Left hindlimb (tissue), 1 donor: ENCODE measurements at places on chromosomes 13 and 19.

- no peak for DNase-seq
Measured at GRCh38 chr13:79776531-79777295, 295.8 kb downstream of the NDFIP2 start.

GRCh38 chr13:31639443-31640163 is 99.7 kb upstream of the RXFP2 start:
- DNase-seq: no peak

DNA sequence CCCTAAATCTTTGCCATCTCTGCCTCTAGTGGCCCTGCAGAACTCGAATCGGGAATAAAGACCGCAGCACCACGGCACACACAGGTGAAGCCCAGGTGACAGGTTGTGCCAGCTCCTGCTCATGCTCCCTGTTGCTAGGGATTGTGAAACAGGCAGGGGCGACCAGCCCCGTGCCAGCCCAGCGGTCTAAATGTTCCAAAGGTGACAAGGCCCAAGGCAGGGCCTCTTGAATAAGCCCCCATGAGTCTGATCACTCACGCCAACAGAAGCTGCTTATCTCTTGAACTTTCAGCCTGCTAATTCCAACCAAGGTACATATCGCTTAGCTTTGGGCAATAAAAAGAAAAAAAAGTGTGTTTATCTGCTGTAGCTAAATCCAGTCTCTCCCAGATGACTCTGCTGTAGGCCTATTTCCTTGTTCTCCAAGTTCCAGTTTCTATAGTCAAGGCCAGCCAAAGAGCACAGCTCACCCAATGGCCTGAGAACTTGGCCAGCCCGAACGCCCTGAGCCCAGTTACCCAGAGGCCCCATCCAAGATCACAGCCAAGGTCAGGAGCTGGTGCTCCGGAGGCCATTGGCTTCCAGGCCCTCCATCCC is 191.1 kb upstream of the GPR12 start:
- DNase-seq: no peak

GRCh38 chr19:56069642-56070041 is 51.5 kb downstream of the ZNF787 start:
- DNase-seq: no peak

DNA sequence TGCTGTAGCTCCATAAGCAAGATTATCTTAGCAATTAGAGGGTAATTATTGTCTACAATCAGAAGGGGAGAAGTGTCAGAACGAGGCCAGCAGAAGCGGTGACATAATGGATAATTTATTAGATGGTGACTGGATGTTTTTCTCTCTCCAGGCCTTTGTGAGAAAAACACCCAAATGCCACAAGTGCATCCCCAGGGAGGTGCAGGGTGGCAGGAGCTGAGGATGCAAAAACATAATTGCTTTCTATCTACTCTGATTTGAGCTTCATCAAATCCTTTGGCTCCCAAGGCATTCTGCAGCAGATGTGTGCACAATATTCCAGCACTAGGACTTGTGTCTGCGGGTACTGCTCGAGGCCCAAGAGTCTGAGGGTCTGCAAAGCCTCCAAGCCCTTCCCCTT is 220.1 kb upstream of the SERP2 start:
- DNase-seq: no peak

GRCh38 chr13:73808318-73808717 is 325.9 kb downstream of the KLF12 start:
- no peak for DNase-seq

DNA sequence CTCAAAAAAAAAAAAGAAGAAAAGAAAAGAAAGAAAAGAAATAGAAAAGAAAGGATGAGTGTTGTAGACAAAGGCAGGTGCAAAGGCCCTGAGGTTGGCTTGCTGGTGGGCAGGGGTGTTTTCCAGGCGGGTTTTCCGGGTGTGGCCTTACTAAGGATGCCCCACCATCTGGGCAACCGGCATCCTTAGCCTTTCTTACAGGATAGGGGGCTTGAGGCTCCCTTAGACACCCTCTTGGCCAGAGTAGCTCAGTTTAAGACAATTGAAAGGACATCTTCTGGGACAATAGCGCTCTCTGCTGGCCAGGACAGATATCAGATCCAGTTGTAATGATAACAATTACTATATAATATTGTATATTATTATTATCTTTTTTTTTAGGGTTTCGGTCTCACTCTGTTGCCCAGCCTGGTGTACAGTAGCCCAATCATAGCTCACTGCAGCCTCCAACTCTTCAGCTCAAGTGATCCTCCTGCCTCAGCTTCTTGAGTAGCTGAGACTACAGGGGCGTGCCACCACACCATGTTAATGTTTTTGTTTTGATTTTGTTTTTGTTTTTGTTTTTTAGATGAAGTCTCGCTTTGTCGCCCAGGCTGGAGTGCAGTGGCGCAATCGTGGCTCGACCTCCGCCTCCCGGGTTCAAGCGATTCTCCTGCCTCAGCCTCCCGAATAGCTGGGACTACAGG is 1.4 kb upstream of the QTRT1 start:
- DNase-seq: no peak

DNA sequence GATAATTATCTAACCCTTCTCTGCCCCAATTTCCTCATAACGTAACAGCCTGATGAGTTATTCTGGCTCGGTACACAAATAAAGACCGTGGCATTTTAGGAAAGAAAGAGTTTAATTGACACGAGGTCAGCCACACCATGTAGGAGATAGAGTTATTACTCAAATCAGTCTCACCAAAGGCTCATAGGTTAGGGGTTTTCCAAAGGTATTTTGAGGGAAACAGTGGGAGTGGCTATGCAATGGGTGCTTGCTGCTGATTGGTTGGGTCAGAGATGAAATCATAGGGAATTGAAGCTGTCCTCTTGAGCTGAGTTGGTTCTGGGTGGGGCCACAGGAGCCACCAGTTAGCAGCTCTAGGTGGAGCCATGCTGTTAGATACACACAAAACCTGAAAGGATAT is 137.5 kb downstream of the FREM2 start:
- DNase-seq: no peak

GRCh38 chr19:39432677-39433025 is 3.1 kb downstream of the RPS16 start:
- DNase-seq: no peak

DNA sequence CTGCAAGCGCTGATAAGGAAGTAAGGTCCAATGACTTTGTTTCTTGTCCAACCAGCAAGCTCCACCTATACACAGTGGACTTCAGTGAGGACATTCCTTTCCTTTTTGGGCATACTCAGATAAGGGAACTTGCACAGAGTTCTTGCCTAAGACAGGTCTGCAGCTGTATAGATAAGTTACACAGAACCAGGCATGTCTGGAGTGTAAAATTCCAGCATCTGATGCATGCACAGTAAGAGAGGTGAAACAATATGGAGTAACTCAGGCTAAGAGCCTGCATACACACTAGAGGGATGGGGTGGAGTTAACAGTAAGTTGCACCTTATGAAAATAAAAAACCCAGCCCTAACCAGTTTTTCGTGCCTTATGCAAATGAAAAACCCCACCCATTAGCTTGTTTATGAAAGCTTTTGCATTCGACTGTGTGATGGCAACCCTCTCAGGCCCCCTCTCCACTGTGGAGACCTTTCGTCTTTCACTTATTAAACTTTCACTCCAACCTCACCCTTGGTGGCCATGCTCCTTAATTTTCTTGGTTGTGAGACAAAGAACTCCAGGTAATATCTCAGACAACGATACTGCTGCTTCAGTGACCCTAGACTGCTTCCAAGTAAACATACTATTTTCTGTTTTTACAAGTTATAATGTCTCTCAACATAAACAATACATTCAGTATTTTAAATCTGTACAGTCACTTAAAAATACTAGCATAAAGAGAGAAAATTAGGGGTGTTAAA is 2859.0 kb upstream of the PCDH20 start:
- DNase-seq: no peak

GRCh38 chr19:38655148-38655824 is 7.8 kb downstream of the ACTN4 start:
- no peak for DNase-seq

- no peak for DNase-seq
Measured at GRCh38 chr13:98761126-98761985, 8.9 kb upstream of the SLC15A1 start.

GRCh38 chr13:92838786-92839185 is 387.8 kb upstream of the GPC6 start:
- DNase-seq: no peak

- no peak for DNase-seq
Measured at GRCh38 chr19:8487137-8487851, 15.1 kb downstream of the PRAM1 start.

DNA sequence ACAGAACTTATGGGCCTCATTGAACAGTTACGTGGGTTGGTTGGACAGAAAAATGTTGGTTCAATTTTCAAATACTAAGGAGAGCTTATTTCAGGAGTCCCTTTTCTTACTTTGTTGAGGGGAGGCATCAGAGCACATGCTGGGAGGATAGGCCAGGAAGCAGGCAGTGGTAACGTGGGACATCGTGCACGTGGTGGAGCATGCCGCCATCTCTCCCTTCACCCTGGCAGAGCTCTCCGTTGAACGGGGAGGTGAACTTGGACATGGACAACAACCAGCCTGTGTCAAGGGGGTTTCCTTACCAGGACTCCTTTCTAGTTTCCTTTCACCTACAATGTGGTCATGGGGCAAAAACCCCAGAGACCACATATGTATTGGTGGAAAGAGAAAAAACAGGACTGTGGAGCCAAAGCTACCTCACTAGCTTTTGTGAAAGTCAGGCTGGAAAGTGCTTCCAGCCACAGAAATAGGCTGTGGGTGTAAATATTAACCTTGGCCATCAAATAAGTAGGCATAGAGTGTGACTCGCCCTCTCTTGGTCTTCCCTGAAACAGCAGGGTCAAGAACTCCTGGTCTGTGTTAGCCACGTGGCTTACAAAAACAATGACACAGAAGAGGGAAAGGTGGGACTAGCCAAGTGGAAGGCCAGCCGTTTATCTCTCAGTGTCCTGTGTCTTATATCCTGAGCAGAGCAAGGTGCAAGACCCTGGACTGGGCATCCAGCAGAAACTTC is 14.4 kb downstream of the MICOS13 start:
- no peak for DNase-seq

- no peak for DNase-seq
Measured at GRCh38 chr13:53327680-53328315, 299.2 kb downstream of the OLFM4 start.

DNA sequence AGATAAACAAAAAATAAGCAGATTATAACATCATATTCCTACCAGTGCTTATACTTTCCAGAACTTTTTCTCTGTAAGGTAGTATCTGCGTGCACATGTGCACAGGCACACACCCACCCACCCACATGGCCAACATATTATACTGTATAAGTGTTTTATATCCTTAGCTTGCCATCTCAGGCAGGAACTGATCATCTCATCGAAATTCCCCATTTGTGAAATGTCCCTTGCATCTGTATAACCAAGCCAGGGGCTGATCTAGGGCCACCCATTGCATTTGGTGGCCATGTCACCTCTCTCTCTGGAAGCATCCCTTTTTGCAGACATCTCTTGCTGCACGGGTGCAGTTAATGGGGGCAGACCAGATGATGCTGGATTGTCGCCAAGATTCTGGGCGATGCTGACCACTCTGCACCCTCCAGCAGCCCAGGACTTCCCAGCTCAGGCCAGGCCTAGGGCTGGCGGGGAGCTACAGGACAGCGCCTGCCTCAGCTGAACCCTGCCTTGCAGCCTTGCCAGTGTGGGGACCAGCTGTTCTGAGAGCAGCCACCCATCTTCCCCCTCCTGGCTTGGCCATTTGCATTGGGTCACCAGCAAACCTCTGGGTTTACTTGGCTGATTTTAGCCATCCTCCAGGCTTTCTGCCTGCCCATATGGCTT is 95.9 kb downstream of the SLC7A1 start:
- DNase-seq: no peak

DNA sequence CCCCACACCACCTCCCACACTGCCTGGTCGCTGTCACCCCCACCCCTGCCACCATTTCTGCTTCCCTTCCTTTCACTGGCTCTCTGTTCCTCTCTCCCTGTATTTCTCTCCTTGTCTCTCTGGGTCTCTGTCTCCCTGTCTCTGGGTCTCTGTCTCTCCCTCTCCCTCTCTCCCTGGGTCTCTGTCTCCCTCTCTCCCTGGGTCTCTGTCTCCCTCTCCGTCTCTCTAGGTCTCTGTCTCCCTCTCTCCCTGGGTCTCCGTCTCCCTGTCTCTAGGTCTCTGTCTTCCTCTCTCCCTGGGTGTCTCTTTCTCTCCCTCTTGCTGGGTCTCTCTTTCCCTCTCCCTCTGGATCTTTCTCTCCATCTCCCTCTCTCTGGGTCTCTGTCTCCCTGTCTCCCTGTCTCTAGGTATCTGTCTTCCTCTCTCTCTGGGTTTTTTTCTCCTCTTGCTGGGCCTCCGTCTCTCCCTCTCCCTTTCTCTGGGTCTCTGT is 21.6 kb downstream of the KLHL26 start:
- no peak for DNase-seq

DNA sequence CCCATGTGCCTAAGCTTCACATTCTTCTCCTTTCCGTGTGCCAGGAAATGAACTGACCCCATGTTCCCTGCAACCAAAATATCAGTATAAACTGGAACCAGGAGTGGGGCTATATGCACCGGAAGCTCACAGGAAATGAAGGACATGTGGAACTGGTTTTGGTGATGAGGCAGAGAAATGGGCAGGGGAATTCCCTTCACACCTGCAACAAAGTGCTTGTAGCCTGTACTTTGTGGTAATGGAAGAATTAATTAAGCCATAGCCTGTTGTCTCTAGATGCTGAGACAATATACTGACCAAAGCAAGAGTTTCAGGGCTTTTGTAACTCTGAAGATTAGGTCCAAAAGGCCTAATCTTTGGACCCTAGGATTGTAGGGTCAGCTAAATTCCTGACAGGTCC is 15.5 kb upstream of the UGGT2 start:
- DNase-seq: no peak

GRCh38 chr13:42266473-42266872 is 5.5 kb upstream of the AKAP11 start:
- no peak for DNase-seq

GRCh38 chr19:3145909-3146676 is 10.3 kb downstream of the GNA15 start:
- DNase-seq: no peak

- DNase-seq: peak; percentile 30
Measured at GRCh38 chr13:66887088-66887487, 343.0 kb downstream of the PCDH9 start.

DNA sequence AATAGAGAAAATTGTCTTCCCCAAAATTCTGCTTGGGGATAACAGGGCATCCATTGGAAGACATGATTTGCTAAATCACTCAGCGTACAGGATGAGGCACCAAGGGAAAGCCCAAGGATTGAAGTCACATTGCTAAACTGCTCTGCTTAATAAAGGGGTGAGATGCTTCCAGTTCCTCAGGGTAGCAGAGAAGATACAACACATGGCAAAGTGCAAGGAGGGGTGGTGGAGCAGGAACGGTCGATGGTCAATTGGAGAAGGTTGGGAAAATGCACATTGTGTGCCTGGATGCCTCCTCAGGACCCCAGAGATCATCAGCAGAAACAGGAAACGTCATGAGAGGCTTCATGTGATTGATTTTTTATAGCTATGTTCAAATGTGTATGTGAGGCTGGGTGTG is 116.3 kb upstream of the SOX1 start:
- no peak for DNase-seq

GRCh38 chr13:48778610-48779009 is 124.9 kb downstream of the CYSLTR2 start:
- DNase-seq: no peak

DNA sequence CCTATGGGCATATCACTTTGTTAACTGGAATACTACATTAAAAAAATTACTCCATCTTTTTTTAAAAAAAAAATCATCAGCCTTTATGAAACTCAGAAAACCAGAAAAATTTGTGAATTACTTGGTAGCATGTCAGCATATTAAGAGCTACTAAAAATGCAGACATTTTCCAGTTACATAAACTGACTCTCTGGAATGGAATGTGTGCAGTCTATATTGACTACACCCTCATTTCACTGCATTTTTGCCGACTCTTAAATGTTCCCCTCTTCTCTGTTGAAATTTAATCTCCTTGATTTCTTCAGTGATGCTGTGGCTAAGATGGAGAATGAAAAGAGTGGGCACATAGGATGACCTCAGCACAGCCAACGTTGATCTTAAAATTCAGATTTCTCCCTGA is 393.8 kb downstream of the ITGBL1 start:
- DNase-seq: no peak
